ENCODE measurements at places on chromosomes 1 and 21.

GRCh38 chr1:169650551-169650950 lies 20.6 kb upstream of the SELP start:
- no peak for DNase-seq

GRCh38 chr1:63325279-63325985 lies 3.1 kb downstream of the FOXD3 start:
- no peak for DNase-seq

DNA sequence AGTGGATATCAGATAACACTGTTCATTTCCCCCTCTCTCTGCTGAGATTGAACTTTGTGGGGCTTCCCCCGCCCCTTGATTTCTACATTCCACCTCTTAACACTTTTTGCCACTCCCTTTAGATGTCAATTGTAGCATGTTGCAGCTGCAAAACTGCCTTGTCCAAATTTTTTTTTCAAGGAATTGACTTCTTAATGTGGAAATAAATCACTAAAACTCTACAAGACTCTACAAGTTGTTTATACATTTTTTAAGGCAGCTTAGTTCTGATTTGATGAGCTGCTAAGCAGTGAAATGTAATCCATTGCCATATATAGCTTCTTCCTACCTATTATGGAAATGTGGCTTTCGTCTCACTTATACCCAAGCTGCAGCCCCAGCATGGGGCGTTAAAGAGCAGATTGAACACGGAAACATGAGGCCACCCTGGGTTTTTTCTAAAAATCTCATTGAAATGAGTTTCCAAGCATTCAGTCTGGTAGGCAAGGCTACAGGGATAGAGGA lies 132.2 kb downstream of the SYT2 start:
- DNase-seq = no peak

DNA sequence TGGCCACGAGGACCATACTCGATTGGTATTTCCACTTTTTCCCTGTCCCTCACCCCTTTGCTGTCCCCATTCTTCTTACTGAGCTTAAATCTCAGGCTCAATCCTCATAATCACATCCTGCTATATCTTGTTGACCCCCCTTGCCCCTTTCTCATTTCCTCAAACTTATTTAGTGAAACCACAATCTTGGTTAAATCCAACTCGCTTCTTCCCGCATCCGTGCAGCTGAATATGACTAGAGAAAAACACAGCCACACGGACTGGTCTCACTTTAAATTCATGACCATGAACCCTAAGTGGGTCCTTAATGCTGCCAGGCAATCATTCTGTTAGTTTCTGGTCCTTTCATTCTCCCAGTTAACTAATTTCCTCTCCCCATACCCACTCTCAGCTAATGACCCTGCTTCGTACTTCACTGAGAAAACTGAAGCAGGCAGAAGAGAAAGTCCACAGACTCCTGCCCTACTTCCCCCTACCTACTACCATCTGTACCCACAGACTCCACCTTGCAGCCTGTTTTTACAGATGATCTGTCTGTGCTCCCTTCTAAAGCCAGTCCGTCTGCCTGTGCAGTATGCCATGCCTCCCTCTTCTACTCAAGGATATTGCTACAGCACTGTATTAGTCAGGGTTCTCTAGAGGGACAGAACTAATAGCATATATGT lies 96.8 kb upstream of the LMO4 start:
- no peak for DNase-seq

DNA sequence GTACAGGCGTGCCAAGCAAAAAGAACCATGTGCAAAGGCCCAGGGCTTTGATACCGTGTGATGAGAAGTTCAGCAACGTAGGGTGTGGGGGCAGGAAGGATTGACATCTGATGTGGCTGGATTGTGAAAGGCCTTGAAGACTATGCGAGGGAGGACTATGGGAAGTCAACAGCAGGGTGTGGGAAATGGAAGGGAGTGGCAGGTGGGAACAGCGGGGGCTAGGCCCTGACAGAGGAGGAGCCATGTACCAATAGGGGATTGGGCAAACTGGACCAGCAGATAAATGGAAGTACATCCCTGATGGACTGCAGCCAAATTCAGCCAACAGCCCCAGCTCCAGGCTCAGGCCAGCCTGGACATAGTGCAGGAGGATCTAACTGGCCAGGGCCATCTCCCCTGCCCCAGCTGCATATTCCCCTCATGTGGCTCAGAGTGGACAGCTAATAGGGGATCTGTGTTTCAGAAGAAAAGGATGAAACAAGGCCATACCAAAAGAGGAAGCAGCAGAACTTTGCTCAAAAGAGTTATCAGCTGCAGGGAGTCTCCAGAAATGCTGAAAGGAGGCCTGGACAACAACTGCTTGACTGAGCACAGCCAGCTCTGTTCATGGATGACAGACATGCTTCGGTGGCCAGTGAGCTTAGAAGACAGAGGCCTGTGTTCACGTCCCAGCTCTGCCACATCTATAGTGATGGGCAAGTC lies 140.2 kb upstream of the SGIP1 start:
- DNase-seq = no peak

GRCh38 chr1:228311091-228311490 lies 95.5 kb downstream of the TRIM11 start:
- DNase-seq = no peak

GRCh38 chr1:98078596-98078995 lies 157.8 kb upstream of the DPYD start:
- no peak for DNase-seq

- no peak for DNase-seq
Observed at GRCh38 chr1:212375986-212376385, 38.7 kb downstream of the PACC1 start.

- DNase-seq = no peak
Observed at GRCh38 chr1:41842993-41843755, 75.5 kb downstream of the HIVEP3 start.

GRCh38 chr1:205229916-205230700 lies 2.4 kb downstream of the TMCC2 start:
- no peak for DNase-seq

GRCh38 chr21:21063828-21064227 lies 65.6 kb downstream of the NCAM2 start:
- DNase-seq = no peak

DNA sequence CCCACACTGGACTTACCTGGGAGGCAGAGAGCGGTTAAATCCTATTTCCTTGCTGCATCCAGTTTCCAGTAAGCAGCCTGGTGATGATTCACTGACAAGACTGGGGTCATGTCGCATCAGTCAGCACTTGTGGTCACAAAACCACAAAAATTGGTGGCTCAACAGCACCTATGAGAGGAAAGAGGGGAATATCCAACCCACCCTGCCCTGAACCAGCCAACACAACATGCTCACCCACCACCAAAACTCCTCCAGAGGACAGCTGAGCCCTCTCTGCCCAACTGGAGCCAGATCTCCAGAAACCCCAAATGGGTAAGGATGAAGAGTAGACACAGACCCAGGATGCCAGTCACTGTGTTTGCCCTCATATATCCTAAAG lies 64.0 kb downstream of the CD46 start:
- no peak for DNase-seq

- no peak for DNase-seq
Observed at GRCh38 chr1:180458807-180459206, 43.6 kb downstream of the ACBD6 start.

DNA sequence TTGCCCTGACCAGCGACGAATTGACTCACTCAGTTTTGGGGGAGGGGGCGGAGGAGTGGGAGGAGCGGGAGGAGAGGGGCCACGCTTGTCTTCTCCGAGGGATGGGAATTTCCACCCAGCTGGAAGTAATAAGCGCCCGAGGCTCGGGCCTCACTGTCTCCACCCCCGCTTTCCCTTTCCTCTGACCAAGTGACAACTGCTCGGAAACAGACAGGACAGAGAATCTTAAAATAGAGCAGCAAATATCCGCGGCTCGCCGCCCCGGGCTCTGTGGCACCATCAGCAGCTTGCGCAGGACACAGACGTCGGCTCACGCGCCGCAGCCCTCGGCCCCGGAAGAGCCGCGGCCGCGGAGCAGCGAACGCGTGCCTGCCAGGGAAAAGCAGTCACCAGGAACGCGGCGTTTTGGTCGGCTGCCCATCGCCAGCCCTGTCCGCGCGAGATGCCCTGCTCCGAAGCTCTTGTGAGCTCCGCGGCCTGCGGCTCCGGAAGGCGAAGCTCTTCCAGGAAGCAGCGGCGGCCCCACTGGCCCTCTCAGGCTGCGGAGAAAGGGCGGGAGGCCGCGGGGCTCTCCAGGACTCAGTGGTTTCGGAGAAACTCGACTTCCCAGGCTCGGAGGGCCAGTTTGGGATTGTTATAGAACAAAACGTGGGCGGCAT lies 10.7 kb upstream of the RGS16 start:
- peak; percentile 50 for DNase-seq

DNA sequence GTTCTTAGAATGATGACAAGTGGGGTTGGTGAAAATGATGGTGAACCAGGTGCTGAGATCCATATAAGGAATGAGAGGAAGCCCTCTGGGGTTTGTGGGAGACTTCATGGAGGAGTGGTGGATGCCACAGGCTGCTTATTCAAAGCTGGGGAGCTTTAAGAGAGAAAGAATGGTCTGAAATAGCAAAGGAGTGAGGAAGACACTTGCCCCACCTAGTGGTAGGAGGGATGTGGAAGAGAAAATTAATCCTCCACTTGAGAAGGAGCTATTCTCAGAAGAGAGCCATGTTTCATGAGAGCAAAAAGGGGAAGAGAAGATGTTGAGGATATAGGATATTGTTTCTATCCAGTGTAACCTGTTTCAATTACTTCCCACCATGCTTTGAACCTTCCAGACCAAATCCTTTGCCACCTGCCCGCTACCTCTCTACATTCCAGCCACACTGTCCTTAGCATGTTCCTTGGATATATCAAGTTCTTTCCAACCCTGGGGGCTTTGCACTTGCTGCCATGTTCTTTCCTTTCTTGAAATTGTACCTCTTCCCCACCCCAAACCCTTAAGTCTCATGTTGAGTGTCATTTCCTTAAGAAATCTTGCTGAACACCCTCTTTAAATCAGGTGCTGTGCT lies 19.6 kb upstream of the ZNF648 start:
- DNase-seq = peak; percentile 39

DNA sequence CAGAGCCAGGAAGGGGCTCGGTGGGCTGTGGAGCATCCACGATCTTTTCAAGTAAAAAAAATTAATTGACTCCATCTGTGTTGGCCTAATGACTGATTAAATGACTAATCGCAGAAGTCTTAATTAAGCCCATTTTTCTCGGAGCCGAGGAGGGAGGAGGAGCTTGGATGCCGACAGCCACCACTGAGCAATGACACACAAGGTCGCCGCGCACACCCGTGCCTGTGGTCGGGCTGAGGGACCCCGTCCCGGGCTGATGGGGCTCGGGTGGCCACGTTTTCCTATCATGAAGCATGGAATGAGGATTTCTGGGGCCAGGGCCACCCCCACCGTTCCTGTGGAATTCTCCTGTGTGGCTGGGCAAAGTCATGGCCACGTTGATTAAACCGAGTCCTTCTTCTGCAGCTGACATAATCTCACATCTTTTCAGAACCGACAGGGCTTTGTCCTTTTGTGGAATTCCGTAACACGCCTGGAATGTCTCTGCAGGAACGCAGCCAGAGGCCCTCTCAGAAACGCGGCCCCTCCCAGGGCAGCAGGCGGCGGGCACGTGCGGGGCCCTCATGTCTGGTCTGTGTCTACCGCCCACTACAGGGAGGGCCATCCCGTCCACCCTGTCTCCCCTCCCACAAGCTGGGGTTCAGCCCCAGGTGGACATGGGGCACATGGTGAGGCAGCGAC lies 60.7 kb downstream of the MORN1 start:
- DNase-seq = no peak

DNA sequence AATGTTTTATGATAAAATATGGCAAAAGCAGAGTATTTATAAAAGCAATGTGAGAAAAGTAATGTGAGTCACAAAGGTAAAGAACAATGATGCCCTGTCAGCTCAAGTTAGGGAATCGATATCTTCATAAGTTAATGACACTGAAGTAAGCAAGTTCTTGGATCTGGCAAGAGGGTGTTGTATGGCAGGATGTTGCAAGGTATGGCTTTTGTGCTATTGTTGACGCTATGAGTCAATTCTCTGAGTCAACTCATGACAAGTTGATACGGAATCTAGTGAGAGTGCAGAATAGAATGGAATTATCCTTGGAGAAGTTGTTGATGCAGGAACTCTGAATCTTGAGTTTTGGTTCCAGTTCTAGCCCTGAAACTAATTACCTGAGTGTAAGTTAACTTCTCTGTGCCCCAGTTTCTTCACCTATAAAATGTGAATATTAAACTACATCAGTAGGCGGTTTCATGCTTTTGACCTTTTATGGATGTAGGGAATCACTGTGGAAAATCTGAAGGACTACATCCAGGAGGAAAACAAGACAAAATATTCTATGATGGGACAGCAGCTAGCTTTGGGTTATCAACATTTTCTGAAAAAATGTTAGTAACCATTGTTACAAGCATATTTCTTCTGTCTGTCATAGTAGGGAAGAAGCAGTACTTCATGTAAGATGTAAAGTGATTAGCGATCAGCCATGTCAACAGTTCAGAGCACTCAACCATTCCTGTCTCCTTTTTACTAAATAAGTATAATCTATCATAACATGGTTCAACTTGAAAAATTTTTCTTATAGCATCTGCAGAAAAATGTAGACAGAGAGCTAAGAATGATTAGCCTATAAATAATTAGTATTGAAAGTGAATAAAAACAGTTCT lies 96.9 kb downstream of the ATP6V1G3 start:
- no peak for DNase-seq

DNA sequence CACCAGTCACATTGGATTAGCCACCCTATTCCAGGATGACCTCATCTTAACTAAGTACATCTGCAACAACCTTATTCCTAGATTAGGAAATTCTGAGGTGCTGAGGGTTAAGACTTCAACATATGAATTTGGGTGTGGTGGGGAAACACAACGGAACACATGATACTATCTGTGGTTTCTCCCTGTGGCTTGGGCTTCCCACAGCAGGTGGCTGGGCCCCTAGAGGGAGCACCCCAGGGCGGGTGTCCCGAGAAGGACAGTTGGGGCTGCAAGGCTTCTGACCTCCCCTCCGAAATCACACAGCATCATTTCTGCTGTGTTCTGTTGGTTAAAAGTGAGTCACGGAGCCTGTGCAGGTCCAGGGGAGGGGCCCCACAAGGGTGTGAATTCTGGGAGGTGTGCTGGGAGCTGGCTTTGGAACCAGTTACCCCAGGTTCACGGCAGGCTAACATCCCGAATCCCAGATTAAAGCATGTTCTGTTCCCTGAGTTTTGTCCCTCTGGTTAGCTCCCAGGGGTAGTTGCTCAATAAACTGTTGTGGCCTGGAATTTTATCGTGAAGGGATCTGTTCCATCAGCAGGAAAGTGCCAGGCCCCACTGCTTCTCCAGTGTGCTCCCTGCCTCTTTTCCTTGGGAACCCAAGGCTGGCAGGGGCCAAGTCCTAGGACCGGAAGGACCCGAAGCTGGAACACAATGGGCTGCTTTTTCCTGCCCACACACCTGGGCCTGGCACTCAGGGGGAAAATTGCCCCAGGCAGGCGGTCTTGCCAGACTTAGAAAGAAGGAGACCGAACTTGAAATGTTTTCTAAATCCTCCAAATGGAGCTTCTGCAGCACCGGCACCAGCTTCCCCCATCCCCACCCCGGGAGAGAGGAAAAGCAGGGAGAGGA lies 154.0 kb upstream of the WNT4 start:
- DNase-seq = no peak

DNA sequence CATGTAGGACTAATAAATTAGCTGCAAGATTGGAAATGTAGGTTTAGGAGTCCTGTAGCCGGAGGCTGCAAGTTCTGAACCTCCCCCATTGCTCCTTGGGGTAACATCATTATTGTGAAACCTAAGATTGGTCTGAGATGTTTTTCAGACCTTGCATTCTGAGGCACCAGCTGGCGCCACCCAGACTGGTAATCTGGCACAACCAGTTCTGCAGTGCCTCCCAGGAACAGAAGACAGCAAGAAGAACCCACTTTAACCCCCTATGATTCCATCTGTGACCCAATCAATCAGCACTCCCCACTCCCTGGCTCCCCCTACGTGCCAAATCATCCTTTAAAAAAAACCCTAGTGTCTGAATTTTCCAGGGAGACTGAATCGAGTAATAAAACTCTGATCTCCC lies 11.6 kb upstream of the DNAJC6 start:
- no peak for DNase-seq

All from NCI-H1694 (cell line).